CD4-positive, alpha-beta T cell treated with Interleukin-4 for 4 hours (primary cell): ENCODE measurements at places on chromosomes 4 and X.

- no peak for DNase-seq
Observed at GRCh38 chr4:182245541-182246215, 2.5 kb downstream of the TENM3 start.

GRCh38 chr4:176538217-176538925 lies 218.6 kb downstream of the SPCS3 start:
- no peak for DNase-seq

DNA sequence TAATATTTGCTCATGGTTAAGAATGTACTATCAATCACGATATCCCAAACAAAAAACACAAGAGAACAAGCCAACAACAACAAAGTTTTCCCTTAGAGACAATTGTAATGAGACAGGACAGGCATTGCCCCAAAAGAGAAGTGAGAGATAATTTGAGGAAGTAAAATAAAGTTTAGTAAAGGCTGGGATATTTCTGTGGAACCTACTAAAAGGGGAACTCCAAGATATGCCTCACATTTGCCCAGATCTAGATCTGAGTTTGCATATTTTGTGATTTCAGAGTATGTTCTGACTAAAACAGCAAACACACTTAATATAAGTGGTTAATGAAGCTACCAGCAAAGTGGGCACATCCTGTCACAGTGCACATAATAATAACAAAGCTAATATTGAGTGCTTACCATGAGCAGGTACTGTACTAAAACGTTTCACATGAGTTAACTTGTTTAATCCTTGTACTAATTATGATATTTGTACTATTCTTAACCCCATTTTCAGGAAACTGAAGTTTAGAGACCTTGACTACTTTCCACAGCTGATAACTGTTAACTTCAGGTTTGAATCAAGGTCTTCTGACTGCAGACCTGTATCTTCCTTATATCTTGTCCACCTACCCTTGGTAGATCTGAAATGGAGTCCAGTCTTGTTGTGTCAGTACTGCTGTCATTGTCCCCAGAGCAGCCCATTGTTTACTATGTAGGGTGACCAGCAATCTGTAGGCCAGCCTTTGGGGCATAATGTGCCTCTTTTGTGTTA lies 26.0 kb upstream of the BMP2K start:
- DNase-seq = peak; percentile 14

DNA sequence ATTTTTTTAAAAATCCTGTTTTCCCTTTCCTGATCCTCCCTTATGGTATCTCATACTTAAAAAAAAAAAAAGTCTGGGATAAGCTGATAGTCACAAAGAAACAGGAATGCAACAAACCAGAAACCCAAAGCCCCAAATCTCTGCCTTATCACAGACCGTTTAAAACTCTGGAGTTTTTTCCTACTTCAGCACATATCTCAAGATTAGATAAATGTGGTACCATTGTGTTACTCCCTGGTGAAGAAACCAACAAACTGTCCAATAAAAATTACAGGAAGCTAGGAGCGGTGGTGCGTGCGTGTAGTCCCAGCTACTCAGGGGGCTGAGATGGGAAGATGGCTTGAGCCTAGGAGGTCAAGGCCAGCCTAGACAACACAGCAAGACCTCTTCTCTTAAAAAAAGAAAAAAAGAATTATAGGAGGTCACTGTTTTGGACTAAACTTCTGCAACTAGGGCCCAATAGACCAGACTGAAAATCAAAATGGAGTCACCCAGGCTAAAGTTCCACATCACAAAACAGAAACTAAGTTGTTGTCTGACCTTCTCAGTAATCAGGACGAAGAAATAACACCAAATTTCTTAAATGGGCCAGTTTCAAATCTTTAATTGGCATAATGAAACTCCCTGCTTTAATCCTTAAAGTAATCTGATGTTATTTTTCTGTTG lies 51.9 kb downstream of the RBM47 start:
- DNase-seq = no peak

GRCh38 chr4:891747-892146 lies 40.4 kb downstream of the GAK start:
- no peak for DNase-seq

DNA sequence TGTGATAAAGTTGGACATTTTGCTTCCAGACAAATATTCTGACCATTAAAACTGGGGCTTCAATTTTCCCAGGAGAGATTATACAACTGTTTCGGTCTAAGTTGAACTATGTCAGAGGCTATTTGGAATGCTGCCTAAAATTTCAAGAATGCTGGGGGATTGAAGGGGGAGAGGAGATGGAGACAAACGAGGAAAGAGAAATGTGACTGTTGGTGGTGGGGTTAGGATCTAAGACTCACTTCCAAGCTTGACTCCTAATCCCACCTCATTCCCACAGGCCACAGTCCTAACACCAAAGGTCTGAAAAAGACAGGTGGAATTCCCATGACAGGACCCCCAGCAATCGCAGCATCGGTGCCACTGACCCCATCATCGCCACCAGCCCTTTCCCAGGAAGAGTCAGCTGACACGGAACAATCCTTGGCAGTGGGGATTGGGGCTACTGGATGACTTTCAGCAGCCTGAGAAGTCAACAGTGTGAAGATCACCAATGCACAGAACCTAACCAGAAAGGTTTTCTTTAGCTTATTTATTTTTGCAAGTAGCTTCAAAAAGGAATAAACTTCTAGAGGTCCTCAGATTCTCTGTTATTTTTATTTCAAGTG lies 74.0 kb upstream of the PRSS48 start:
- no peak for DNase-seq

- no peak for DNase-seq
Observed at GRCh38 chr4:168488869-168489274, 8.0 kb upstream of the PALLD start.

DNA sequence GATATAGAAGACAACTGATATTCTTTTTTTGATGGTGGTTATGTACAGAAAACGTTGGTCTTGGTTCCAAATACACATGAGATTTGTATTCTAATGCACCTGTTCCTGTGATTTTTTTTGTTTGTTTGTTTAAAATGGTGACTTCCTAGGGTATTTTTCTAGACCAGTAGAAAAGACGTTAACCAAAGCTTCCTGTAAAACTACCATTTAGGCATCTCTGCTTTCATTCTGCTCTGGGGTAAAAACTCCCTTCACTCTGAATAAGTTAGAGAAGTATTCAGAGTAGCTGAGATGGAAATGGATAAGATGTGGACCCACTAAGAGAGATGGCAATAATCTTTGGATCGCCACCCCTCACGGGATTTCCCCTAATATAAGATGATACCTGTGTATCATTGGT lies 343.2 kb upstream of the KLF3 start:
- DNase-seq = no peak

GRCh38 chrX:139691843-139692505 lies 16.0 kb downstream of the MCF2 start:
- no peak for DNase-seq

- DNase-seq = no peak
Observed at GRCh38 chr4:99841129-99841528, 24.5 kb downstream of the DAPP1 start.

- no peak for DNase-seq
Observed at GRCh38 chr4:132642016-132642817, 506.9 kb upstream of the PCDH10 start.
